ENCODE measurements at places on chromosomes 3 and 15.
A peak's percentile ranks its signal among the peaks of the same experiment; 100 is the strongest.

DNA sequence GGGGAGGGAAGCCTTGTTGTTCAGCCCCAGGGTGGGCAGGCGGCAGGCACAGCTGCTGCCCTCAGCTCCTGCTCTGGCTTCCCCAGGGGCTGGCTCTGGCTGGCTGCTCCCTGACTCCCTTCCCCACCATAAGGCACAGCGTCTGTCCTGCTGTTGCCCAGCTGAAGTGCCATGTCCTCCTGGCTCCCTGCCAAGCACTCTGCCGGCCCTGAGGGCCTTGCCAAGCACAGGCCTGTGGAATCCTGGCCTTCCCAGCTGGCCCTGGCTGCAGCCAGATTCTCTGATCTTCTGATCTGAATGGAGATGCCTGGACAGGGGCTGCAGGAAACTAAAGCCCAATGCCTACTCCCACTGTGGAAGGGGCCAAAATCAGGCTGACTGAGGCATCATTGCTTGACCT is 1.1 kb downstream of the IQCF6 start:
- DNase-seq: no peak

- no peak for DNase-seq
These were observed 67.3 kb downstream of the MORC1 start for GRCh38 chr3:109050591-109051167.

DNA sequence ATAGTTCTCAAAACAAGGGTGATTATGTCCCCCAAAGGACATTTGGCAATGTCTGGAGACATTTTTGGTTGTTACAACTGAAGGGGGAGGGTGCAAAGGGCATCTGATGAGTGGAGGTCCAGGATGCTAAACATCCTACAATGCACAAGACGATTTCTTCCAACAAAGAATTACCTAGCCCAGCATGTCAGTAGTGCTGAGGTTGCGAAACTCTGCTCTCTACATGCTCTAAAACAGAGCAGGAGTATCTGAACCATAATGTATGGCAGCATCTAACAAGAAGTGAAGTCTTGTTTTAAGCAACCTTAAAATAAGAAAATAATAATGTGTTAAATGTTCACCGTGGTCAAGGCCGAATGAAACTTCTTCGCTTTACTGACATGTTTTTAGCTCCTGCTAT is 7.0 kb downstream of the GYG1 start:
- no peak for DNase-seq

- DNase-seq: no peak
These were observed 2.0 kb downstream of the HHATL start for GRCh38 chr3:42700366-42701288.

GRCh38 chr3:39191773-39192172 is 622 bp downstream of the XIRP1 start:
- no peak for DNase-seq

DNA sequence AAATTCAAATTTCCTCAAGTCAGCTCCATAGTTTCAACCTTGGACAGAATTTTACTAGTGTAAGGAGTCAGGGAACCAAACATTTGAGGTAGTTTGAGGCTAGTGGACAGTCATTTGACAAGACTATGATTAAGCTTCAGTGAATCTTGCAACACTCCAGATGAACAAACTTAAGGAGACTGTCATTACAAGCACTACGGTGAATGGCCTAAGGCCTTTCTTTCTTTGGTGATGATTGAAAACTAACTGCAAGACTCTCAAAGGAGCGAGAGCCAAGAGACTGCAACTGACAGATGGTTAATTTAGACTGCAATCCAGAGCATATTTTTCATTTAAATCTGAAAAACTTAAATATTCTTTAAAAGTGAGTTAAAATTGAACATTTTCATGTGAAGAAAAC is 272.3 kb upstream of the NECTIN3 start:
- no peak for DNase-seq

DNA sequence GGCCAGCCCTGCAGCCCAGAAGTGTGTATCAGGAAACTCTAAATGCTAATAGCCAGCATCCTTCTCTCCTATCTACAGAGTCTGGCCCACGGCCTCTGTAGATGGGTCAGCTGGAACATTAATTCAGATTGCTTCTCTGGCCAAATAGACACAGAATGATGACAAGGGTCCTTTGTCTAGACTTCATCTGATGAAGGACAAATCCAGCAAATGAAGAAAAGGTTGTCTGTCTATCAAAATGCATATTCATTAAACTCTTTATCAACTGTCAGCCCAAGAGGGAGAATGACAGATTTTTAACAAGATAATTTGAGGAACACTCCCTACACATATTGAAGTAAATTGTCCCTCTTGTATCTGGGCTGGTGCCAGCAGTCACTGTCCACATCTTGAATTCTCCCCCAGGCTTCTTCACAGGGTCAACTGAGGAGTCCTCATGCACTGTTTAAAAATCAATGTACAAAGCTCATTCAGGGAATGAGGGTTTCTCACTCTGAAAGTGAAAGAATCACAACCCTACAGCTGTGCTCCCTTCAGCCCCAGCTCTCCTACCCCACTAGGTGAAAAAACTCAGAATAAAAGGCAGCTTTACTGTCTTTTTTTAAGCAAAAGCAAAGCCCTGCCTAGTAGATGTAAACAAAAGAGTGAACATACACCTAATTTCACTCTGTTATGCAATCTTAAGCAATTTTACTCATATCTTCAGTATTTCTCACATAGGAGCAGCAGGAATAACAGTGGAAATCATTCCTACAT is 507.7 kb downstream of the IGSF11 start:
- no peak for DNase-seq

GRCh38 chr3:30502742-30503073 is 103.7 kb upstream of the TGFBR2 start:
- no peak for DNase-seq

DNA sequence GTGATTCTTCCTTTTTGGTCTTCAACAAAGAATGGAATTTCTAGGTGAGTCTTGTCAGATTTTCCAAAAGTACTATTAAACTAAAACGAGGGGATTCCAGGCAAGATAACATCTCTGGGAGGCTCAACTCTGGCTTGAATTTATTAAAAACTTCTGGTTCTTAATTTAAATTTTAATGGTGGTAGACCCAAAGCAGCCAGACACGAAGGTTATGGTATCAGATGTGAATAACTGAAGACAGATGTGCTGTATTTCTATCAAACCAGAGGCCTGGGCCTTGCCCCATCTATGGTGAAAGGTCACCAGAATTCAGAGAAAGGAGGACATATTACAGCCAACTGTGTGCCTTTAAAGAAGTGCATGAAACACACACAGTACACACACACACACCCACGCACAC is 283.2 kb upstream of the ICE2 start:
- no peak for DNase-seq

- no peak for DNase-seq
These were observed 168.8 kb upstream of the TTC14 start for GRCh38 chr3:180433152-180433551.

DNA sequence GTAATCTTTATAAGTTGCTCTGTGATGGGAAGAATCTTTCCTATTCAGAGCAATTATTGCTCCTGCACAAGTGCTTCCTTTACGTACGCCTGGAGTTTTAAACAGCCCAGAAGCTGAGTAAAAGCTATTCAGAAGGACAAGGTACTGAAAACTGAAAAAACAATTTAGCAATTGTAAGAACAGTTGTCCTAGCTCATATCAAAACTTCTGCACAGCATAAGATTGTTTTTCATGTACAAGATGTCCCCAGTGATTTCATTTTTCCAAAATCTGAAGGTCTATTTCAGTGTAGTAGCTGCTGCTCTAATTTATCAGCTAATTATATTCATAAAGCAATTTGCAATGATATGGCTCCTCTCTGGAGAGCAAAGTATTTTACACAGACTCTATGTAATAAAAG is 23.7 kb downstream of the KCNAB1 start:
- no peak for DNase-seq

DNA sequence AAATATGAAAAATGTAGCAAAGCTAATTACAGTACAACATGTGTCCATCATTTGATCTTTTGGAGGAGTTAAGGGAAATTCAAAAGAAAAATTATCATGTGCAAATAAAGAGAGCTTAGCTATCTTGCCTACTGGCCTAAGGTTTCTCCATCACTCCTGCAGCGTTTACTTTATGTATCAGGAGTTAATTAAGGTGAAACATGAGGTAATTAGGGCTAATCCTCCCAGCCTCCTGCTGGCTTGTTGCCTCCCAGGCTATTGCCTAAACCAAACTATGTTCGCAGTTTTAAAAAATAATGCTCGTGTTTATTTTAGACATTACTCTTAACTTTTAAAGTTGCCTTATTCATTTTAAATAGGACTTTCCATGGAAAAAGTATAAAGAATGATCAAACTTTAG is 367.5 kb downstream of the ROBO2 start:
- DNase-seq: no peak

GRCh38 chr3:195553268-195553667 is 10.1 kb upstream of the PPP1R2 start:
- no peak for DNase-seq

- peak; percentile 15 for DNase-seq
These were observed 87.0 kb upstream of the ALDH1L1 start for GRCh38 chr3:126267169-126267975.

DNA sequence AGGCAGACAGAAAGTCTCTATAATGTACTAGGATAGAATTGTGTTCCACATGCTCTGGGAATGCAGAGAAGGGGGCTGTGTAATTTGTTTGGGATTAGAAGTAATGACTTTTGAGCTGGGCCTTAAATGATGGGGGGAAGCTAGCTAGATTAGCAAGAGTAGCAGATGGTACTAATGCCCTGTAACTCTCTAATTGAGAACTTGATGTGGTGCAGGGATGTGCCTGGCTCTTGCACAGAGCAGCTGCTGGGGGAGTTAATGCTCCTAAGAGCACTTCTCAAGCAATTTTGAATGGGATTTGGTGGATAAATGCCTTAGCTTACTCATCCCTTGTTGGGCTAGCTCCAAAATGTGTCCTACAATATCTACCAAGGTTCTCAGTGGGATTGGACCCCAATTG is 12.4 kb upstream of the SYN2 start:
- no peak for DNase-seq

- DNase-seq: no peak
These were observed 258.8 kb downstream of the IL5RA start for GRCh38 chr3:2851361-2851760.
